ENCODE measurements at places on chromosomes 2 and 18.
A peak's percentile ranks its signal among the peaks of the same experiment; 100 is the strongest.

DNA sequence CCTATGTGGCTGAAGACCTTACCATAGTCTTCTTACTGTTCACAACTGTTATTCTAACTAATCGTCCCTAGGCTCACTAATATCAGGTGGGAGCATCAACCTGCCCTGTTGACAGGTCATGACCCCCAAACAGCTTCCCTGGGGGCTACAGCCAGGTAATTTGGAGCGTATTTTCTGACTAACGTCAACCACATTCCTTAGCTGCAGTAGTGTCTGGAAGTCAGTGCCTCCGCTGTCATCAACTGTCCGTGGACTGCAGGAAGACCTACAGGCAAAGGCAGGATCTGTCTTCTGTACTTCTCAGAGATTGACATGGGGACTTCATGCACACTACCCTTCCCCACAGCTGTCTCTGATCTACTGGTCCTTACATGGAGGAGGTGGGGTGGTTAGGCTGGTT lies 456.9 kb downstream of the BCL11A start:
- no peak for DNase-seq

GRCh38 chr2:241460631-241461030 lies 47.8 kb downstream of the STK25 start:
- no peak for DNase-seq

GRCh38 chr18:74689251-74689650 lies 91.6 kb downstream of the ZNF407 start:
- peak; percentile 66 for DNase-seq

DNA sequence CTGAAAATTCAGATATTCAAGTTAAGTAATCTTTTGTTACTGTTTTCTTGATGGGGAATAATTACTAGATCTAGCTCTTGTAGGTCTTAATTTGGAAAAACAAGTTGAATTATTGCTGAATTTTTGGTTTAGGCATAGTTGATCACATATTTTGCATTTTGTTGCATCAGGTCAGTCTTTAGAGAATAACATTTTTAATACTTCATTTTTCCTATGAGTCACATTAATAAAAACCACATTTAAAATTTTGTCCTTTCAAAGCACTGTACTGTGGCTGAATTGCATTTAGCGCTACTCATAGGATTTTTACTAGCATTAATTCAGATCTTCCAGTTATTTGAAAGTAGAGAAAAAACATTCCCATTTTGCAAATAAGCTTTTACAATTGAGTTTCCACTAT lies 23.2 kb downstream of the MAP4K4 start:
- no peak for DNase-seq

- DNase-seq = peak; percentile 35
Observed at GRCh38 chr2:48946449-48947048, 191.0 kb upstream of the LHCGR start.

- peak; percentile 60 for DNase-seq
Observed at GRCh38 chr2:85797921-85798320, 44.1 kb downstream of the ATOH8 start.

DNA sequence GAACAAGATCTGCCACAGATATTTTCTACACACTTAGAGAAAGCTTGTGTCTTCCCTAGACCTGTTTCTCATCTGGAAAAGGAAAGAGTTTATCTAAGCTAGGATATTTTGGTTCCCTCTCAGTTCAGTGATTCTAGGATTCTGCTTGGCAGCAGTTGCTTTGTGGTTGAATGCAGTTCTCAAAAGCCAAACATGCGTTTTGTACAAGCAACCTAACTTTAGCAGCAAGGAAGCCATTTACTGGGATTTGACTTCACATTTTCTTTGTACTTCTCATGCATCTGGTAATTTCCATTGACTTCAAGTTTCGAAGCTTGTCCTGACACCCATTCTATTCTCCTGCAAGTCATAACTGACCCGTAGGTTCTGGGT lies 33.3 kb downstream of the VSNL1 start:
- no peak for DNase-seq

DNA sequence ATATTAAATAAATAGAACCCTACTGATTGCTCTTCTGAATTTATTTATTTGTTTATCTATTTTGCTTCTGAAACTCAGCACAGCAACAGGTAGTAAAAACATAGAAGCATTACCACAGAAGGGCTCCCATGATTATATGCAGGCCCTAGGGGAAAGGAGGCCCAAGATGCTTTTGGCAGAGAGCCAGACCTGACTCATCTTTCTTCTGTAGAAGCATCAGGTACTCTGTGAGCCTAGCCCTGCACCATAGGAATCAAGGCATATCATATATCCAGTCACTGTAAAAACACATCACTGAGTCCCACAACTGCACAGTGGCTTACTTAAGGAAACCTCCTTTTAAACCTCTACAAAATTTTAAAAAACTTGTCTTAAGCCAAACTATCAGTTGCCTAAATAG lies 1.8 kb downstream of the SCN9A start:
- DNase-seq = peak; percentile 95

DNA sequence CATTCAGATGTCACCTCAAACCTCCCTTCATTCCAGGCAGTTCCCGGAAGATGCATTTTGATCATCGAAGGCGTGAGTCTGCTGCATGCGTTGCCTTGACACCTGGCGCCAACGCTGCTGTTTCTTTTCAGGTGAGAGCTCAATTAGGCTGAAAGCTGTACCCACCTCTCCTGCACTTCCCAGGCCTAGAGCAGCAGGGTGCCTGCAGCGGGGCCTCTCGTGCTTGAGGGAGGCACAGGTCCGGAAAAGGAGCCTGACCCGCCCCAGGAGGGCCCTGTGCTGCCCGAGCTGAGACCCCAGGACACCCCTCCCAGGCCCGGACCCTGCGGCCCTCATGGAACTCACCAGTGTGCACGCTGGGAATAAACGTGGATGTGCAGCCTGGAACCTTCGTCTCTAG lies 31.4 kb upstream of the KCNG2 start:
- no peak for DNase-seq

DNA sequence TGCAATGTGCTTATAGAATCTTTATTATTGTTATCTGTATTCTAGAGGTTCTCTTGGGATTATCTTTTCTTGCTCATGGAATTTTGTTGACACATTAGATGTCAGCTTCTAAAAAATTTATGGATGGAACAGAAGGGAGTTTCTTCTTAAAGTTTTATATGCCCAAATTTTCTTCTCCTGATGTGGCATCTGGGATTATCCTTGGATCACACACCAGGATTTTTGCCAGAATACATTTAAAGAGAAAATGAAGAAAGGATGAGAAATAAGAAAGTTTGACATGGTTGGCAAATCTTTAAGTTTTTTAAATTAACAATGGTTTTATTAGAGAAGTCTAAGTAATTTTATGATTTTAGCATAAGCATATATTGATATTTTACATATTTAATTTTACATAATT lies 706.7 kb upstream of the TMEFF2 start:
- no peak for DNase-seq

DNA sequence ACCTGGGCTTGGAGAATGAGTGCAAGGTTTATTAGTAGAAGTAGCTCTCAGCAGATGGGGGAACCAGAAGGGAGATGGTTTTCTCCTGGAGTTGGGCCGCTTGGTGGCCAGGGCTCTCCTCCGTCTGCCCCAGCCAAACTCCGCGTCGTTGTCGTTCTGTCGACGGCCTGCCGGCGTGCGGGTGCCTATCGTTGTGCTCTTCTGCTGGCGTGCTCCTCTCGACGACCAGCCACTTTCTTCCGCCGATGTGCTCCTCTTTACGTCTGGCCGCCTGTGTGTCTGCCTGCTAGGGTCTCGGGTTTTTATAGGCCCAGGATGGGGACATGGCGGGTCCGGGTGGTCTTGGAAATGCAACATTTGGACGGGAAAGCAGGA lies 119.1 kb downstream of the BMPR2 start:
- no peak for DNase-seq

DNA sequence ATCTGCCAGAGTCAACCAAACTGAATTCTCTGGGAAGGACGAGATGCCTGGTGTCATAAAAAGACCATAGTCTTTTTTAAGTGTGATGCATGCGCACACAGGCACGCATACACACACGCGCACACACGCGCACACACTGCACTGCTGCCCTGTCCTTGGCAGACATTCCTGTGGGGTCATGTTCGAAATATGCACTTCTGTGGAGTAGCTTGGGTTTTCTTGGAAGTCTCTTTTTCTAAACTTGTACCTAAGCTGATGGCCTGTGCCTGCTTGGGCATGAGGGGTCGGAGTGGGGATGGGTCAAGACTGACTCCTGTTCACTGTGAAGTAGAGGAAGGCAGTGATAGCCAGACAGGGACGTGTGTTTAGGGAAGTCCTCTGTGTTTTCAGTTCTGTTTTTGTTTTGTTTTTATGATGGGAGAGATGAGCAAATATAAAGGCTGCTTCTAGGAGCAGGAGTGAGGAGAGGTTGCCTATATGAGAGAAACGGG lies 4.0 kb upstream of the RMC1 start:
- DNase-seq = no peak

GRCh38 chr2:236793023-236794011 lies 223.7 kb downstream of the ACKR3 start:
- no peak for DNase-seq

GRCh38 chr2:202035941-202036372 lies 2.3 kb downstream of the FZD7 start:
- DNase-seq = no peak

- DNase-seq = peak; percentile 77
Observed at GRCh38 chr18:35073186-35074105, 32.2 kb downstream of the MAPRE2 start.

GRCh38 chr2:20781656-20782265 lies 41.1 kb downstream of the LDAH start:
- peak; percentile 44 for DNase-seq

DNA sequence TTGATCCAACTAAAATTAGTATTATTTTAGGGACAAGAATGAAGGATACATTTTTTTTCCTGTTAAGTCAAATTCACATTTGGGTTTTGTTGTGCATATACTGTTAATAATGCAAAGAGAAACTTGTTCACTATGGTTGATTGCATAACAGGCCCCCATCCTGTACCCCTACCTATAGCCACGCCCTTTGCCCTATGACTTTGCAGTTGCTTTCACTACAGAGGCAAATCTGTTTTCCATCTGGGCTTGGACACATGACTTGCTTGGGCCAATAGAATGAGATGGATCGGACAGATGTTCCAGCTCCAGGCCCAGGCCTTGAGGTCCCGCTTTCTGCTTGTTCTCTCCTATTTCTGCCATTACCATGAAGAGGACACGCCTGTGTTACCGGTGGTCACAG lies 278.5 kb upstream of the HNRNPA3 start:
- no peak for DNase-seq

- peak; percentile 48 for DNase-seq
Observed at GRCh38 chr2:138421315-138421970, 80.1 kb upstream of the SPOPL start.

GRCh38 chr2:63598981-63599380 lies 10.2 kb downstream of the MDH1 start:
- DNase-seq = no peak
